ENCODE measurements at places on chromosomes 7 and 10.

GRCh38 chr10:79158402-79159097, 89.8 kb downstream of the ZMIZ1 start:
- DNase-seq = no peak

DNA sequence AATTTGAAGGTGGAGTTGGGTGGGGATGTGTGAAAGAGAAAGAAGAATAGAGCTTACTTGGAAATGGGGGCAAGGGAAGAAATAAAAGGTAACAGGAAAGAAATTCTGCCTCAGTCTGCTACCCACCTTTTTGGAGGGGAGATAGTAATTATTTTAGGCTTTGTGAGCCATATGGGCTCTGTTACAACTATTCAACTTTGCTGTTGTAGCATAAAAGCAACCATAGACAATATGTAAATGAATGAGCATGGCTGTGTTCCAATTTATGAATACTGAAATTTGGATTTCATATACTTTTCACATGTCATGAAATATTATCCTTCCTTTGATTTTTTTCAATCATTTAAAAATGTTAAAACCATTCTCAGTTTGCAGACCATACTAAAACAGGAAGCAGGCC, 176.9 kb downstream of the HPSE2 start:
- no peak for DNase-seq

DNA sequence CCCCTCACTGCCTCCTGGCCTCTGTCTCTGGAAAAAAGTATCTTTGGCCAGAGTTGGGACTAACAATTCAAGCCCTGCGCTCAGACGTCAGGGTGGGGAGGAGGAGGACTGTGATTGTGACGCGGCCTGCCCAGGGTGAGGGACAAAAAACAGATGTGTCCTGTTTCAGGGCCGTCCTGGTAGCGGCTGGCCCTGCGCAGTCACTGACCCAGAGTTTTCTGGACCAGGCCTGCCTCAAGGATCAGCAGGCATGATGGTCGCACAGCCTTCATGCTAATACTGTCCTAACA, 110.1 kb downstream of the CYTH3 start:
- DNase-seq = no peak

GRCh38 chr10:650441-650851, 39.0 kb downstream of the DIP2C start:
- no peak for DNase-seq

- no peak for DNase-seq
These were observed 133.4 kb upstream of the PTN start for GRCh38 chr7:137476937-137477336.

DNA sequence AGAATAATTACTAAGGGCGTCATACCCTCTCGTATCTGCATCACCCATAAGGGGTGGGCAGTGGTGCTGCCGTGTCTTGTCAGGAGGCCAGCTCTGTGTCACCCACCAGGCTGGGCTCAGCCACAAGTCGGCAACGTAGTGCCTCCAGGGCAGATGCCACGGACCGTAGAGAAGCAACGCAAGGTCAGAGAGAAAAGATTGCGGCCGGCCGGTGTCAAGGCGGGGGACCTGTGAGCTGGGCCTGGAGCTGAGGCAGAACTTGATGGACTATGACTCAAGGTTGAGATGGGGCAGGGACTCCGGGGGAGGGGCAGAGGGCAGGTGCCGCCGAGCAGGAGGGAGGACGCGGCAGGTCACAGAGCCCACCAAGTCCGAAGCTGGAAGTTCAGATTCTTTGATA, 29.5 kb downstream of the FOXK1 start:
- DNase-seq = no peak

DNA sequence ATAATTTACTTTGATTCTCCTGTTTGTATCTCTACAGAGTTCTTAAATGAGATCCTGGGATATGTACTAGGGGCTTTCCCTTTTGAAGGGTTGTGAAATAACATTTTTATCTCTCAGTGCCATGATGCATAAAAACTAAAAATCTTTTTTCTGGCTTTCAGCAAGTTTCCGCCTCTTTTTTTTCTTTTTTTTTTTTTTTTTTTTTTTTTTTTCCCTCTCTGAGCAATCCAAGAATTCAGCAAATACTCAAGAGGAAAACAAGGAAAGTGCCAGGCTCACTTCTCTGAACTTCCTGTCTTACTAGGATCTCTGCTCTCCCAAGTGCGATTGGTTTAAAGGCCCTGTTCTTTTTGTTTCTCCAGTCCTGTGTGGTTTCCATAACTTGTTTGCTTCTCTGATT, 79.9 kb downstream of the HYCC1 start:
- no peak for DNase-seq

DNA sequence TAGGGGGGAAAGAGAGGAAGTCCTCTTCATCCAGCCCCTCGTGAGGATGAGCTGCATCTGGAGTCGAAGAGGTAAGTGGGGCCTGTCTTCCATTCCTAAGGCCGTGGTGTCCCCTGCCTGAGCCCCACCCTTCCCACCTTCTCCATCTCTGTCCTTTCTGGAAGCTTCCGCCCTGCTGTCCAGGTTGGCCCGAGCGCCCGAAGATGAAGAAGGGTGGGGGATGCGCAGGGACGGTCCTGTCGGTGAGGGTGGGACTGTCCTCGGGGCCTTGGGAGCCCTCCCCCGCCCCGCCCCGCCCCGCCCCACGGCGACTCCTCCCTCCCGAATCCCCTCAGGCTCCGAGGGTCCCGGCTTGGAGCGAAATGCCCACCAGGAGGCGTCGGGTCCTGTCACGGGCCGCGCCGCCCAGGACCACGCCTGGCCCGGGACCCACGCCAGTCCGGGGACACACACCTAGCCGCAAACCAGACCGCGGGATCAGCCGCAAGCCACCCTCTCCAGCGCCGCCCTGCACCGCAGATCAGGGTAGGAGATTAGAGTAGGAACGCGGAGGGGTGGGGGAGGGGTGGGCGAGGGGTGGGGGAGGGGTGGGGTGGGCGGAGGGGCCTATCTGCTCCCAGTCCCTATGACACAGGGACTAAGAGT, 15.3 kb downstream of the GPRIN2 start:
- DNase-seq = no peak

DNA sequence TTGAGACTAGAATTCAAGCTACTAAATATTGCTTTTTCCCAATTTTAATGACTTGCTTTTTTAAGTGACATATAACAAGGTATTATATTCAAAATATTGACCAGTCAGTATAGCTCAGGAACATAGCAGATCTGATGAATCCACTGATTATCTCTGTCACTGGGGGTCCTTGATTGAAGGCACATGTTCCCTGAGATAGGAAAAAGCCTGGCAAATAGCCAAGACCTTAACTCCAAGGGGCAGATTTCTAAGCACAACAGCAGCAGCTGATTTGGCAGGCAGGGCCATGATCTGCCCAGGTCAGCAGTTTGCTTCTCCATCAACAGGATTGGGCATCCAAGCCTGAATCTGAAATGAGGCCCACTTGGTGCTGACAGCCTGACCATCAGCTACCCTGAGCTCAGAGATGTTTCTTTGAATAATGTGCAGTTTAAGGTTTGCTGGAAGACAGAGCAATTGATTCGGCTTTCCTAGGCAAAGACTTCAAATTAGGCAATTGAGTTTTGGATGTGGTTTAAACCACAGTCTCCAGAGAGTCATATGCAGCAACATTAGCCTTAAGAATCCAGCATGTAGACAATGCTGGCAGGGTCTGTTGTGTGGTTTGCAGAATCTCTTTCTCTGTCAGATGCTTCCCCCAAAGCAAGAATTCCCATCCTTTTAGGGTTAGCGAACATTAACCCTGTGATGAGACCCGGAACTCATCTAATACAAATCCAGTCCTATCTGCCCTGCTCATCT, 352.6 kb downstream of the ADRA2A start:
- DNase-seq = no peak

DNA sequence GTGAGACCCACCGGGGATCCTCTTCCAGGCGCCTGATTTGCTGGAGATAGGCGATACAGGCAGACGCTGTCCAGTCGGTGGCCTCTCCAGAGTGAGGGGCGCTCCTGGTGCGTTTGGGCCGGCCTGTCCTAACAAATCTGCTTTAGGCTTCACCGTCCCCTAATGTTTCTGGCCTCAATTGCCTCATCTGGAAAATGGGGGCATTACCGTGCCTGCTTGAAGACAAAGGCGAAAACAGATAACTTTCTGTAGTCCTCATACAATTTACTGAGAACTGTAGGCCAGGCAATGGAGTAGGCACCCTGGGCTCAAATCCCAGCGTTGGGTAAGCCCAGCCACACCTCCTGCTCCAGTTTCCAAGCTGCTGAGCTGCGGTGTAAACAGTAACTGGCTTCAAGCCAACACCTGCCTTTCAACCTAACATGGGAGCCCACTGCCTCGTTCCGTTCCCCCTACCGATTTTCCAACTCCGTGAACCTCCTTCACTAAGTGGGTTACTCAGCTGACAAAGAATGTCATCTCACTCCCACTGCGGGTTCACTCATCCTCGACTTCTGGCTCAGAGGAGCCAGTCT, 589 bp upstream of the ZFAND4 start:
- peak; percentile 20 for DNase-seq

Data from NCI-H1417 (cell line).